Adrenal gland (tissue), 19 donors: ENCODE measurements at places on chromosomes 3 and 15. TPM values are rescaled to one million over a fixed set of nuclear protein-coding genes. Genes with fewer than 3 reads are reported as not detected.

- DNase-seq, result no peak
These were observed 14.9 kb upstream of the RFT1 start for GRCh38 chr3:53144862-53145712.

GRCh38 chr3:10996345-10997013 lies 3.9 kb downstream of the SLC6A1 start:
- DNase-seq, result no peak

DNA sequence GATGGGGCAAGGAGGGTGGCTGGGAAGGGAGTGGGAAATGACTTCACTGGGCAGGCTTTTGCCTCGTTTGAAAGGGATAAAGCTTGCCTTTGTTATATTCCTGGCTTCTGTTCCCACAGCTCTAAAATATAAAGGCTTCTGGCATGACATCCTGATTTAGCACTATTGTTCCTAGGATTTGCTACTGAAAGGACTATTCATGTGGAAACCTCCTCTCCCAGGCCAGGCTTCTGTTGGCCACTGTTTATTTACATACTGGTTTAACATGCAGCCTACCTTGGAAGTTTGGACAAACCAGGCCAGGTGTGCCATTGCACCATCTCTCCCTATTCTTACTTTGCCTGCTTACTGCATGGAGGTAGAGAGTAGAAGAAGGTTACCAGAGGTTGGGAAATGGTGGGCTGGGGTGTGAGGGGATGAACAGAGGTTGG lies 2.4 kb upstream of the LMCD1 start:
- DNase-seq, result no peak

DNA sequence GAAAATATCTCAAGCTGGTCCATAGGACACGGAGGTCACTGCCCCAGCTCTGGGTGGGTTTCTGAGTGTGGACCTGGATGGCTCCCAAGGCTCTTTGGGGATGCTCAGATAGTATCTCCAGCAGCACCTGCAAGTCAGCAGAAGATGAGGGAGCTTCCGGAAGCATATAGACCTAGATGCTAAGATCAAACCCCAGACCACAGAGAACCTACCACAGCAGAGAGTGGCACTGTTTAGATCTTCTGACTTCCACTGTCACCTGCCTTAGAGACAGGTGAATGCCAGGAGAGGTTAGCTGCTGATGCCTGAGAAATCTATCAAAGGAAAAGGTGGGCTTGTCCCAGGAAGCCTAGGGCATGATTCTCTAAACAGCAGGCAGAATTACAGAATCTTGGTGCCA lies 105.7 kb upstream of the TRPM1 start:
- no peak for DNase-seq

DNA sequence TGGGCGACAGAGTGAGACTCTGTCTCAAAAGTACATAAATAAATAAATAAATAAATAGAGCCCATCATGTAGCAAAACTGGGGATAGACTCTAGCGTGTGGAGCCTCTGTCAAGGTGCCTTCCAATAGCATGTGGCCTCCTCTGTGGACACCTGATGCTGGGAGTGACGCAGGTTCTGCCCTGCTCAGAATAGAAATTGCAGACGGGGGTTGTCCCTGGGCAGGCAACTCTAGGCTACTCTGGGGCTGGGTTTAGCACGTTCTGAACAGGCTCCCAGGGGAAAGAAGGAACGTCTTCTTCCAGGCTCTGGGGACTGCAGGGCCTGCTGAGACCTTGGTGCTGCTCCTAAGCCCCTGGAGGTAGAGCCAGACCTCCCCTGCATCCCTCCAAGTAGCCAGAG lies 65.3 kb downstream of the EPHB3 start:
- DNase-seq, result no peak

DNA sequence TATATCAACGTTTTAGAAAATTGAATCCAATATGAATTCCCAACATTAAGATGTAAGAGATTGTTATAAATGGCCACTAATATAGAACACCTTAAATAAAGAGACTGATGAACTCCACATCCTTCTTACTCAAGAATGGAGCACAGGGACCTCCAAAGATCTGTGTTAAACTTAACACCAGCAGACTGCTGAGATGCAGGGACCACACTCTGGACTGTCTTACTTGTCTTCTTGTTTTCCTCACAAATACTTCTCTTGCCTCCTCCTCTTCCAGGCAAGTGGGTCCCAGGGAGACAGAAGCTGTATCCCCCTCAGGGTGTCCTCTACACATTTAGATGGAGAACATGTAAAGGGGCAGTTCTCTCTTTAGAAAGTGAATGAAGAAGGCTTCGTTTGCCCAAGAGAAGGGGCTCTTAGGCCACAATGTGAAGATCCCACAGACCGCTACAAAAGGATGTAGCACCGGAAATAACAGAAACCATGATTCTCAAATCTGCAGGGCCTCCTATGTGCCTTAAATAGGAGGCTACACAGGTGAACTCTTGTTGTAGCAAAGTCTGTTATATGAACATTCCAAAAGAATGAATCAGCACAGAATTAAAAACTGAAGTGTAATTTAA lies 52.2 kb downstream of the SATB1 start:
- DNase-seq, result no peak

DNA sequence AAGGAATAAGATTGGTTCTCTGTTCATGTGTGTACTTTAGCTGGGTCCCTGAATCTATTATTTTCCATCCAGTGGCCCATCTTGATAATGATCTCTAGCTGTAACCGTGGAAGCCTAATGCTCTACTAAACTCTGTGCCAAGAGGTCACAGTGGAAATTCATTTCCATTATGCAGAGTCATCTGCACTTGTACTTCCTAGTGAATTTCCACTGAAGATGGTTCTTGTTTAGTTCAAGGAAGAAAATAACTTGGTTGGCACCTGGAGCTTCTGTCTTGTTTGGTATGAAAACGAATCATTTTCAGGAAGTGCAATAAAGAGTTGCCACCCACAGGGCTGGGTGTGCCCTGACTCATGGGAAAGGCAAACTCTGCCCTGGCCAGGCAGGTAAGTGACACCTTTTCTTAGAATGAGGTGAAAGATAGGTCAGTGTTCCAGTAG lies 10.3 kb downstream of the LPP start:
- no peak for DNase-seq

- no peak for DNase-seq
These were observed 1.1 kb downstream of the PDIA5 start for GRCh38 chr3:123067689-123068600.

DNA sequence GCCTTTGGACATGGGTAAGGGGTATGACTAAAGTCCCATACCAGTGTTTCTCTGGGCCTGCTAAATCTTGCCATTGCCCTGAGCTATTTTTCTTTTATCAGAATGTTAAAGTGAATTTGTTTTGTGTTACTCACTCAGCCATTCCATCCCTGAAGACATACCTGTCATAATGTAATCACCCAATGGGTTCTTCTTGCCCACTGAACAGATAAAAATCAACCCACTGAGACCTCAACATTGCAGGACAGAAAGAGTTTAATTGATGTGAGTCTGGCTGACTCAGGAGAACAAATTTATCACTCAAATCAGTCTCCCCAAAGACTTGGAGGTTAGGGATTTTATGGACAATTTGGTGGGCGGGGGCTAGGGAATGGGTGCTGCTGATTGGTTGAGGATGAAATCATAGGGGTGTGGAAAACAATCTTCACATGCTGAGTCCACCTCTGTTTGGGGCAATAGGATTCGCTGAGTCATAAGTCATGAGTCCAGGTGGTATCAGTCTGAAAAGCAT lies 47.4 kb downstream of the ILDR1 start:
- no peak for DNase-seq

- DNase-seq, result no peak
These were observed 3.3 kb upstream of the RNF13 start for GRCh38 chr3:149809699-149810098.

DNA sequence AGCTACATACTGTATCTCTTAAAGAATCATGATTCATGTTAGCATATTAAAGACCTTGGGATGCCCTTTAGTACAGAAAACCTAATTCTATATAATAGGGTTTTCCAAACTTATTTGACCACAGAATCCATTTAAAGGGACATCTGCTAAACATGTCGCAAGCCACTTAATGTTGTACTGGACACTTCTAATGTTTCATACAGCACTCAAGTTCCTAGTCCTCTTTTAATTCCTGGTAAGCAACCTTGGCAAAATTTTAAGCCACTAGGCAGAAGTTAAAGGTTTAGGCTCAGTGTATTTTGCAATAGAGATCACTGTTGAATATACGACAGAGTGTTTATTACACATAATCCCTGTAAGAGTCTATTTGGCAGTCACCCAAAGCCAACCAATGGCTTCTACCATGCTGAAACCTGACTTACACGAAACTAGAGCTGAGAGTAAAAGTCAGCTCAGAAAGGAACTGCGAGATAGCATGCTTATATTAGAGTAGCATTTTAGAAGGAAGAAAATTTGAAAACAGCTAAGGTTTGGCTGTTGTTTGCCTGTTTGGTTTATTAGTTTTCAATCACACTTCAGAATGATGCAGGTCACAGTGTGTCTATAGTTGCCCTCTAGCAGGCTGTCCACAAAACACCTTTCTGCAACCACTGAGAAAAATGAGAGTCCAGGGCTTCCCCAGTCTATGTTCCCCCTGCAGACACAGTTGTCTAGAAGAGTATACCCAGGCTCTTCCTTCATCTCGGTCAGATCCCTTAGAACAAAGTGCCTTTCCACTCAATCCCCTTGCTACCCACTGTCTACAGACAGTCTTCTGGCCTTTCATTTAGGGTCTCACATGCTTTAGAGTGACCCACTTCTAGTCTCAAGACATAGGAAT lies 104.4 kb downstream of the FMN1 start:
- DNase-seq, result no peak

- no peak for DNase-seq
These were observed 14.5 kb downstream of the H1-8 start for GRCh38 chr3:129557548-129557894.

DNA sequence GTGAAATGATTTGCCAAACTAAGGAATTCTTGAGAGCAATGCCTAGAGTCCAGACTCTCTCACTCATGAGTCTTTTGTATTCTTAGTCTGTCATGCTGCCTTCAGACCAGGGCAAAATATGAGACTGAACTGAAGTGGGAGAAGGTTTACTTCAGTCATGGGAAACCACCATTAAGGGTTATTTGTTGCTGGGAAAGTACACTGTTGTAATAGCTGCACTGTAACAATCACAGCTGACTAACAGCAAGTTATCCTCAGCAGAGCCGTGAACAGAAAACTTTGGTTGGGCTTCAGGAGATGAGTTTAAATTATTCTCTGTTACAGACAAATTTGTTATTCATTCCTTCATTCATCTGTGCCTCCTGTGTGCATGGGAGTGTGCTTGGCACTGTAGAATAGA lies 258.5 kb downstream of the ROBO2 start:
- DNase-seq, result no peak

GRCh38 chr3:121855555-121855954 lies 20.5 kb downstream of the EAF2 start:
- no peak for DNase-seq

The AHSG gene
- not detected for total RNA-seq

The IL17RC gene
- total RNA-seq, result 57.7 TPM

The ESYT3 gene
- 0.30 TPM for total RNA-seq

The CCR9 gene
- total RNA-seq, result not detected

The PARP14 gene
- total RNA-seq, result 46.2 TPM

The SLC6A20 gene
- not detected for total RNA-seq

The GNB4 gene
- 13.7 TPM for total RNA-seq
